Stimulated activated CD4-positive, alpha-beta T cell treated with anti-CD3 and anti-CD28 coated beads, TNF-alpha, amount 100 ng/mL, for 48 hours (primary cell): ENCODE measurements at places on chromosomes 16 and 17.

- DNase-seq = no peak
These were observed 26.6 kb downstream of the AIPL1 start for GRCh38 chr17:6408276-6408675.

DNA sequence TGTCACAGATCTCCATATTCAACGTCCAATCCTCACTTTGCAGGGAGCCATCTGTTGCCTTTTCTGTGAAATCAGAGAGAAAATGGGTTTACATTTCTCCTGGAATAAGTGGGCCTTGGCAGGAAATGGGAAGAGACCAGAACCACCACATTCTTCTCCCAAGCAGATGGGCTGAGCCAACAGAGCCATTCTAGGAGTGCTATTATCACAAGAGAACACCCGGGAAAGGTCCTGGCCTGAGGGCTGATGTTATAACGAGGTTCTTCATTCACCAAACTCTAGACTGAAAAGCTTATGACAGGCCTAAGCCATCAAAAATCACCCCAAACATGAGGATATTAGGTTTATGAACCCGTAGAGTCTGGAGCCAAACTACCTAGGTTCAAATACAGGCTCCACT lies 64.7 kb downstream of the TOM1L2 start:
- DNase-seq = no peak

DNA sequence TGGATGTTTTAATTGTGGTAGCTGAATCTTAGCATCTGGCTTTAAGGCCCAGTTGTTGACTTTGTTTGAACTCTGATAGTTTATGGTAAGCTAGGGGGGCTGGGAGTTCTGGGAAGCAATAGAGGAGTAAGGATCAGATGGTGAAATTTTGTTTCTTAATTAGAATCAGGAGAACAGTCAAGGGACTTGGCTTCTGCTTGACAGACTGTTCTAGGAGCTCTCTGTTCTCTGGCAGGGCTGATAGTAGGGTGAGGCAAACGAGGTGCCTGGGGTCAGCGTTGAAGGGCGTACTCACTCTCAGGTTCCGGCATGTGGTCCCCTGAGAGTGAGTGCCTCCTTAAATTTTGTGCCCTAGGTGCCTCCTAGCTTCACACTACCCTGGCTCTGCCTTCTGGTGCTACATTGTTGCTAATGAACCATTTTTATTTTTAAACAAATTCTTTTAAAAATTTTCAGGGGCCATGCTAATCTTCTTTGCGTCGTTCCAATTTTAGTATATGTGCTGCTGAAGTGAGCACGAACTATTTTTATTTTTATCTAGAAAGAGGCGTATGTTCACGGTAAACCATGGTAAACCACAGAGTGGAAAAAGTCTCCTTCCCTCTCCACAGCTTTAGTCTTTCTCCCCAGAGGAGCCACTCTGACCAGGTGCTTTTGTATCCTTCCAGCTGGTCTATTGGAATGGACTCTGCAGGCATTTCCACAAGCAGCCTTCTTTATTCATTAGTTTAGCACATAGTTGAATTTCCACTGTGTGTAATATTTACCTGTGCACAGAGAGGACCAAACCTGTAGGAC lies 19.7 kb downstream of the SLC7A6 start:
- no peak for DNase-seq

GRCh38 chr17:74959826-74960515 lies 12.6 kb downstream of the HID1 start:
- no peak for DNase-seq

DNA sequence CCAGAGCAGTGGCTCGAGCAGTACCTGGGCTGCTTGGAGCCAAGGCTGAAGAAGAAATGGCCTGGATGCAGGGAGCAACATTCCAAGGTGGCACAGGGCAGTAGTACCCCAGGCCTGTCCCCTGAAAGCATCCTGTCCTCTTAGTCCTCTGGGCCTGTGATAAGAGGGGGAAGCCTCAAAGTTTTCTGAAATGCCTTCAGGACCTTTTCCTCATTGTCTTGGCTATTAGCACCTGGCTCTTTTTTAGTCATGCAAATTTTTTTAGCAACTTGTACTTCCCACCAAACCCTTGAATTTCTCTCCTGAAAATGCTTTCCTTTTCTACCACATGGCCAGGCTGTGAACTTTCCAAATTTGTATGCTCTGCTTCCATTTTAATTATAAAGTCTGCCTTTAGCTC lies 148.9 kb downstream of the HS3ST2 start:
- DNase-seq = no peak

- DNase-seq = no peak
These were observed 7.6 kb downstream of the CLTC start for GRCh38 chr17:59627274-59627673.
